ENCODE measurements at places on chromosomes 3 and 15.

DNA sequence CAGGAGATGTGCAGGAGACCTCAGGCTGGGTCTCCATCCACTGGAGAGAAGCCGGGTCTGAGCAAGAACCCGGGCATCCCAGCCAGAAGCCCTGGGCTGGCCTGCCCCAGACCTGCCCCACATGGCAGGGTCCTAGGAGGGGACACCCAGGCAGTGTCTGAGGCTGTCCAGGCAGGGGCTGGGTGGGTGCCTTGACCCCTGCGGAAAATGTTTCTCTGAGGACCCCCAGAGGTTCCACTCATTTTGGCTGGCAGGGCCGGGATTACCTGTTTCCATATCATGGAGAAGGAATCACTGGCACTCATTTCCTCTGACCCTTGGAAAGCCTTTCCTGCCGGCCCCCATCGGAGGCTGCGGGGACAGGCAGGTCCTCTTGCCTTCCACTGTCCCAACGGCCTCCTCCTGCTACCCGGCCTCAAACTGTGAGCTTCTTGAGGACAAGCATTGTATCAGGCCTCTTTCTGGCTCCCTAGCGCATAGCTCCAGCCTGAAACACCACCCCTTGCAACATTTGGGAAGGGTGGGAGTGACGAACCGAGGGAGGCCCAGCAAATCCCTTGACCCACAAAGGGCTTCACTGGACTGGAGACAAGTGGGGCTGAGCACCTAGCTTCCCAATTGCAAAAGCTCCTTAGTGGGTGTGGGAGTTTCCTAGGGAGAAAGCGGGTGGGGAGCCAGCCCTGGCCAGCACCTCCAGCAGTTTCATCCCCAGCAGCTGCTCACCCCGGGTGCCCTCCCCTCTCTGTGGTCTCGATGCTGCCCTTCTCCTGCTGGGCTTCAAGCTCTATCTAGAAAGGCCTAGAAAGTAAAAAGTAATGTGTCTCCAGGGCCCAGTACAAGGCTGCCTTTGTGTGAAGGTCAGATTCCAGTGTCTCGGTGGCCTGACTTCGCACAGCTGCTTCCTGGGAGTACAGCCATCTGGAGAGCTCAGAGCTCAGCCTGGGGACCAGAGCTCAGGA, 29.7 kb downstream of the ACSBG1 start:
- DNase-seq = no peak

DNA sequence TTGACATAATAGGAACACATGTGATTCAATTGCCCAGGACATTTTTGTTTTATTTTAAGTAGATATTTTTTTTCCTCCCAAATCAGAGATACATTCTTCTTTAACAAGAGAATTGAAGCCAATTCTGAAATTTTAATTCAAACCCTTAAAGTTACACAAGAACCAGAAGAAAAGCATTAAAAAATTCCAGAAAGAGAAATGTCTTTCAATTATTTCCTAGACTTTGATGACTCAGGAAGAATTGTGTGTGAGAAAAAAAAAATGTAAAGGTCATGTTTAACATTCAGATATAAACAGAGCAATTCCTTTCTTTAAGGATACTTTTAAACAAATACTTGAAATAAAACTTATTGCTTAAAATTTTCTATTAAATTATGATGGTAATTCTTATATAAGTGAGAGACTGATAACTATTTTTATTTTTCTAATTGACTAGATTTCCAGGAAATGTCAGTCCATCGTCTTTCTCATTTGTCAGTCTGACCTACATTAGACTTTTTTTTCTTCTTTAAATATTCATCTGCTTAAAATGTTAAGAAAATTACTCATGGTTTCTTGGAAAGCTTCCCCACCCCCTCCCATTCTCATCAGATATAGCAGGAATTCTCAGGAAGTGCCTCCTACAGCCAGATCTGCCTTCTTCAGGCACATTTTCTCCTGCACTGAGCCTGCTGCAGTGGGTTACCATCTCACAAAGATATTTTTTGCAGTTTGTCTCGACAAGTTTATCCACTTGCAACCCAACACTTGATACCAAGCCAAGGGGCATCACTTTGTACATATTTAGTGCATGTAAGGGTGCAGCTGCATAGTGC, 261.8 kb upstream of the CBLB start:
- DNase-seq = no peak

DNA sequence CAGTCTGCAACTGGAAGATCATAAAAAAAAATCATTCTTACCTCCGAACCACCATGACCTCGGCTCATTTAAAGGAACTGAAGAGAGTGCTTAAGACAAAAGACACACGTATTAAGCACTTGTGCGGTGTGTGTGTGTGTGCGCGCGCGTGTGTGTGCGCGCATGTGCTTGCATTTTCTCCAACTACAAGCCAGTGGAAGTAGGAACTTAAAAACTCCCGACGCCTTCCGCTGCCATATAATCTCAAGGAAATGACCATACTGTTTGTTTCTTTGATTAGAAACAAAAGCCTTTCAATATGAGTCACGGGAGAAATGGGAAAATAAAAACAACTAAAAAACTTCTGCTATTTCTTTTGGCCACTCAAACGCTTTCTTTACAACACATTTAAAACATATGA, 32.4 kb downstream of the FRMD4B start:
- DNase-seq = no peak

GRCh38 chr3:64179249-64179648, 46.0 kb downstream of the PRICKLE2 start:
- no peak for DNase-seq

- no peak for DNase-seq
These were observed 21.1 kb upstream of the GYG1 start for GRCh38 chr3:148970271-148970670.

GRCh38 chr3:23203708-23204330, 692 bp downstream of the UBE2E2 start:
- no peak for DNase-seq

- no peak for DNase-seq
These were observed 80.1 kb upstream of the PLSCR5 start for GRCh38 chr3:146685050-146685814.
